Stimulated activated CD4-positive, alpha-beta T cell treated with anti-CD3 and anti-CD28 coated beads, Interleukin-1b, Interleukin-23, amount 100 ng/mL, for 48 hours (primary cell): ENCODE measurements at places on chromosomes 12 and 14.

GRCh38 chr12:15256761-15257160, 35.5 kb upstream of the RERG start:
- no peak for DNase-seq

- DNase-seq = no peak
These were observed 28.1 kb downstream of the ETNK1 start for GRCh38 chr12:22653075-22653474.

GRCh38 chr12:89085421-89085820, 266.9 kb downstream of the DUSP6 start:
- no peak for DNase-seq

DNA sequence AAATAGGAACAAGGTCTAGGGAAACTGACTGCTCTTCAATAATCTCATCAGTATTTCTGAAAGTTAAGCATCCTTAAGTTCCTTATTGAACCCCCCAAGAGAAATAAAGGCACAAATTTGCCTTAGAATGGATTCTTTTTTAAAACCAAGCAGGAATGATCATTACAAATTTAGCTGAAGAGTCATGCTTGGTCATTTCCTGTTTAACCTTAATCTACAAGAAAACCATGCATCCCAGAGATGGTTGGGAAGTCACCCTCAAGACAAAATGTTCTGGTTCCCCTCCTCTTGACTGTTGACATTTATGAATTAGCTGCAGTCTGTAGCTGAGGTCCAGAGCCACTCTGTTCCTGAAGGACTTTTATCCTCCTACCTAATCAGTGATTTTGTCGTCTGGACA, 291.8 kb upstream of the G2E3 start:
- no peak for DNase-seq

GRCh38 chr12:101854747-101855146, 22.6 kb upstream of the DRAM1 start:
- no peak for DNase-seq

DNA sequence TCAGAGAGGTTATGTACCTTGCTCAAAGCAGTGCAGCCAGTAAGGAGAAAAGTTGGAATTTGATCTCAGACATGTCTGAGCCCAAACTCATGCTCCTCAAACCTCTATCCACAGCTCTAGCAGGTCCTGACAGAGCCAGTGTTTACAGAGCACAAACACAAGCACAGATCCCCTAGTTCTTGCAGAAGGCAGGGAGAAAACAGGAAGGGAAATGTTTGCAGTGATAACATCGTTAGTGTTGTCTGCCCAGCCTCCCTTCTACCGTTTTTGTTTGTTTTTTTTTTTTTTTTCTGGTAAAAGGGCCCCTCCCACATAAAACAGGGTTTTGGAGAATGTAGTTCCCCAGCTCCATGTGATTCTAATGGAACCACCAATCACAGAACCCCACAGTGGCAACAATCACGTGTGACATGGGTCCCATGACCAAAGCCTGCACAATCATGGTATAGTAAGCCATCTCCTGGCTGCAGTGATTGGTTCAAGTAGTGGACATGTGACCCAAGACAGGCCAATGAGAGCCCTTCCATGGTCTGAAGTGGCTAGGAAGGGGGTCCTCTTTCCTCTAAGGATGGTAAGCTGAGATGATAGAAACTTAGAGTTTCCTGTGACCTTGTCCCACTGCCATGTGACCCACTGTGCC, 513.4 kb downstream of the MED13L start:
- DNase-seq = no peak

DNA sequence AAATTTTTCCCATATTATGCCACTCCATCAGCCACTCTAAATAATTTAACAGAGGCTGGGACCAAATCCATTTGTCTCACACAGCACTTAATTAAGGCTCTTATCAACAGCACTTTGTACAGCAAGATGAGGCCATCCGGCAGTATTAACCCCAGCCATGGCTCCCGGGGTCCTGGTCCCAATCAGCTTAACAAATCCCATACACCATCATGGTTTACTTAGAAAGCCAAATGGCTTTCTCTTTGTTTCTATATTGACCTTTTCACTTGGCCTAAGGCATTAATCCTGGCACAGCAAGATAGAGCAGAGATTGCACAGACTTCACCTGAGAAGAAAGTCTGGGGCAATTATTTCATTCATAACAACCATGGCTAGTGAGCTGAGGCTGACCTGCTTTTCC, 38.6 kb downstream of the SPTSSA start:
- DNase-seq = no peak

DNA sequence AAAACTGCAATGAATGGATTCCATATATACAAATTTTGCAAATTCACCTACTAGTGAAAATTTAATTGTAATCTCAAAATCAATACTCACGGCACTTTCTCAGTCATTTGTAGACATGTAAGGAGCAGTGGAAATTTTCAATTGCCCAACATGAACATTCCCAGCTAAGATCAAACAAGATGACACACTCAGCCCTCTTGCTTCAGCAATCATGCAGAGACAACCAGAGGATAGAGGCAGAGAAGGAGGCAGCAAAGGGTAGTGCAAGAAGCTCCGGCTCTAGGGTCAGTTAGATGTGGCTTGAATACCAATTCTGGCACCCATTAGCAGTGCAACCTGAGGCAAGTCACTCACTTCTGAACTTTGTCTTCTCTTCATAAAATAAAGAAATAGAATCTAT, 91.5 kb upstream of the SLC35F4 start:
- no peak for DNase-seq

GRCh38 chr12:67797753-67798152, 149.2 kb downstream of the DYRK2 start:
- no peak for DNase-seq

DNA sequence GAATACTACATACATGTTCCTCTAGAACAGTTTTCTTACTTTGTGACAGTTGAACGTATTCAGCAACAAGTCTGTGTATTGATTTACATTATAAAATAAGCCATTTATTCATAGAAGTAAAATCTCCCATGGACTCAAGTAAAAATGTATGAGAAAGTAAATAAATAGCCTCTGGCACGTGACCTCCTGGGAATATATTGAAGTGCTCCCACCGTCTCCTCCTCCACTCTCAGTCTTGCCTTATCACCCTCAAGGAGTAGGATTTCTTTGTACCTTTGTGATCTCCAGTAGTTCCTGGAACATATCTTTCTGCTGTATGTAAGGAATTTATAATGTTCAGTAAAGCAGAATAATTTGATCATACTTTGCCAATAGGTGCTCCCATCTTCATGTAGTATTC, 90.9 kb downstream of the DIP2B start:
- no peak for DNase-seq

GRCh38 chr12:6957151-6957701, 6.1 kb downstream of the PTPN6 start:
- DNase-seq = no peak

DNA sequence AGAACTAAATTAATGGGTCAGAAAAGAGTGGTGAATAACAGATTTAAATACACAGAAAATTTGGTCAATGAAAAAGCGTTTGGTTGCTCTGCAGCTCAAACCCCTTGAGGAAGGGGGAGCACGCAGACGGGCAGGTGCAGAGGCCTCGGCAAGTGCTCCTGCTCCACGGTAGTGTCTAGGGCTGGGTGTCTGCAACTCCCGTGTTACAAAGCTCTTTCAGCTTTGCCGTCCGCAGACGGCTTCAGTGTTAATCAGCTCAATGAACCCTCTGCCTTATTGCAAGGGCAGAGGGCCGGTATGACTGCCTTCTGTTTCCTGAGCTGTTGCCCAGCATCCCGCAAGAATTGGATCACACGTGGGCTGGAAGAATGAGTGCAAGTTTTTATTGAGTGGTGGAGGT, 125.7 kb upstream of the TRHDE start:
- DNase-seq = no peak

DNA sequence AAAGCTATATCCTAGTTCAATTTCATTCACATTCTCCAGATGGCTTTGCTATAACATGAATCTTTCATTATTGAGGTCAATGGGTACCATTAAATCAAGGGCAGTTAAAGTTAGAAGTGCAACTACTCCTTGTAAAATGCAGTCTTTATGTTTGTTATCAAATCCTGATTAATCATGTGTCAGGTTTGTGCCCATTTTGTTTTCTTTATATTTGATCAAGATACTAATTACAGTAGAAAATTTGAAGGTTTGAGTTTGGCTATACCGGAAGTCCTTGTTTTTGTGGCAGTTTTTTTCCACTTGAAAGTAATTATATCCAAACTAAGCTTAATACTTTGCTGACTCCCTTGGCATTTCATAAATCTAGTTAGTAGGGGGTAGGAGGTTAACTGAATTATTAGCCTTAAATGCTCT, 513.0 kb downstream of the DIO2 start:
- DNase-seq = no peak

DNA sequence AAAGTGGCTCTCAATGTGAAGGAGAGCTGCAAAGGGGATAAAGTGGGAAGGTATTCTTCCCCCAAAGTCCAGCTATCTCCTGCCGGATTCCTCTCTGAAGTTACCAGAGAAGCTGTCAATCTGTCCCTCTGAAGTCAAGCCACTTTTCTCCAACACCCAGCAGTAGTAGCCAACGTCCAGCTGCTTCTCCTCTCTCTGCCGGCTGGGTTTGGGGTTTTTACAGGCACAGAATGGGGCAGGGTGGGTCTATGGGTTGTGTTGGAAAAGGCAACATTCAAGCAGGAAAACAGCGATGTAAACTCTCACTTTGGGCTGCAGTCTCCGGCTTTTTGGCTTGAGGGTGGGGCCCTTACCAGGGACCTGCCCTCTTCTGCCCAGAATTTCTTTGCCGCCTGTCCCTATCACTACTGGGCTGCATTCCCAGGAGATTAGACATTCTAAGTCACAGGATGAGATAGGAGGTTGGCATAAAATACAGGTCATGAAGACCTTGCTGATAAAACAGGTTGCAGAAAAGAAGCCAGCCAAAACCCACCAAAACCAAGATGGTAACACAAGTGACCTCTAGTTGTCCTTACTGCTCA, 16.3 kb downstream of the CAPZA3 start:
- no peak for DNase-seq

- DNase-seq = peak; percentile 19
These were observed 75.5 kb upstream of the DCD start for GRCh38 chr12:54723379-54724256.

DNA sequence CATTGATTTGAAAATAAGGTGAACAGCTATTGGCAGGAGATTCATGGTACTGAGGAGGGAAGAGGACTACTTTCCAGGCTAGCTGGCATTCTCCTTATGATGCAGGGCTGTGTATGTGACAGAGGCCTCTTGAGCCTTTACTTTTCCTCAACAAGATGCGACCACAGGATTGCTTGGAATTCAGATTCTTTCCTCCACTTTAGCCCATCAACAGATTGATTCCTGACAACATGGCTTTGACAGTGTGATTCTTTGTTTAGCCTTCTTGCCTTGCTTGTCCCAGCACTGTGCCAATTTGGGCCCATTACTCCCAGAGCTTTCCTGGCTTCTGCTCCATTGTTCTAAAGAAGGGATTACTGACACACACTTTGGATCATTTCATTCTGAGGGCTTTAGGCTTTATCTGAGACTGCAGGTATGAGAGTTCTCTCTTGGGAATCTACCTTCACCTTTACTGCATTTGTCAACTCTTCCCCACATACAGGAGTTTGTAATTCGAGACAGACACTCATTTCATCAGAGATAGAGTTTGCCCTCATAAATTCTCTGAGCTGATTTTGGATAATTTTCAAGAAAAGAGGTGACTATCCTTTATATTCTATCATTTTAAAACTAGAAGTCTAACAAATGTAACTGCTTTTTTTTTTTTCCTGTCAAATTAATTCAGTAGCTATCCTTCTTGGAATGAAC, 206.4 kb upstream of the GZMB start:
- no peak for DNase-seq
